Putamen (tissue), 1 donor: ENCODE measurements at places on chromosomes 11 and 22.

DNA sequence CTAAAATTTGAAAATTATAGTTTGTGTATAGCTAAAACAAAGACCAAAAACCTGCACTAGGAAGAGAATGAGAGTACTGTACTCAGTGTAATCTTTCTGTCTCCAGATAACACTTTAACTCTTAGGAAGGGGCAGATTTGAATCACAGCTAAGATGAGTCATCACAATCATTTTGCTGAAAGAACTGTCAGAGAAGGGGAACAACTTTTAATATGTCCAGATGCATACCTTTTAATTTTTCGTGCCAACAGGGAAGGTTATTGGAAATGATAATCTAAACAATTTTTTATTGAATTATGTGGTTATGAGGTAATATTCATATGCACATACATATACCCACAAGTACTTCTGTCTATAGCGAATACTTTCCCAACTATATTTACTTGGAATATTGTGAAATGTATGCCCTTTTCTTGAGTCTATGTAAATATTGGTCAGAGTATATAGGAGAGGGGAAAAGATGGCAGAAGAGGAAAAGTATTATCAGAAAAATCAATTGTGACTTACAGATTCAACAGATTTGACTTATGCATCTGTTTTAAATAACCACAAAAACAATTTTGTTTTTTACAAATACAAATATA lies 51.1 kb upstream of the MUC15 start:
- DNase-seq, result no peak

DNA sequence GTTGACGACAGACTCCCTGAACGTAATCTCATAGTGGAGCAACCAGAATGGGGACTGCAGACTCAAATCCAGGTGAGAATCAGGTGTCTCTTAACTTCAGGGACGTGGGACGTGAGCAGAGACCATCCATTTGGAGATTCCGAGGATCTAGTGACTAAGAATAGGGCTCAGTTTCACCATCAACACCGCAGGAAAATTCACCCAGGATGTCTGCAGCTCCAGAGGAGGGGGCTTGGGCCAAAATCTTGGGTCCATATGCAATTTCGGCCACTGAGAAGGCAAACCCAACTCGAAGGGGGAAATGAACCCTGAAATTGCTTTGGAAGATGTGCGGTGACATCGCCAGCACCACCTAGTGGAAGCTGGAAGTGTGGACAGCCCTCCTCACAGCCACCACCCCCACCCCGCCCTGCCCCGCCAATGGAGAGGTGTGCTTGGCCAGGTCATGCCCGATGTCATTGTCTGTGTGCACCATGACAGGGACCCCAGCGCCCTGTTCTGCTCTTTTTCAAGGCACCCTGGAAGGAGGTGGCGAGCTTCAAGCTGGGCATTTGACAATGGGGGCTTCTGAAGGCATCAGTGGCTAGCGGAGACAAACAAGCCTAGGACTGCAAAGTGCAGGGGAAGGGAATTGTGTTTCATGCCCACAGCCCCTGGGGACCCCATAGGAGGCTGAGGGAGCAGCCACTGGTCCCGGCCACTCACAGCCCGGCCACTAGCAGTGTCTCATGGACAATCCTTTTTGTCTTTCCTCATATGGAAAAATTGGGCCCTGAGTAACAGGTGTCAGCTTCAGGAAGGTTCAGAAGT lies 24.8 kb downstream of the APOL1 start:
- no peak for DNase-seq

- no peak for DNase-seq
These were observed 24.4 kb downstream of the SERGEF start for GRCh38 chr11:17988465-17988864.

DNA sequence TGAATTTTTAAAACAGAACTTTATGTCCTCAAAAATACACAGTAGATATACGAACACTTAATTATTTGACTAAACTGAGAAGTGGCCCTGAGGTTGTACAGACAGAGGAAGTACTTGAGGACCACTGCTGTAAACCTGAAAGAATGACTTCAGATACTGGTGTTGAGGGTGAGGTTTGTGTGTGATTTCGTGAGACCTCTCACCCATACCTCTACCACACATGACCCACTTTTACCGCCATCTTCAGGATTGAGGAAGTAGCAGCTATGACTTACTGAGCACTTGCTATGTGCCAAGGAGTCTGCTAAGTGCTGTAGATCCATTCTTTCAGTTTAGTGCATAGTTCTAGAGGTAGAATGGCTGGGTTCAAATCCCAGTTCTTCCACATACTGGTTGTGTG lies 21.9 kb downstream of the MMP13 start:
- DNase-seq, result no peak

DNA sequence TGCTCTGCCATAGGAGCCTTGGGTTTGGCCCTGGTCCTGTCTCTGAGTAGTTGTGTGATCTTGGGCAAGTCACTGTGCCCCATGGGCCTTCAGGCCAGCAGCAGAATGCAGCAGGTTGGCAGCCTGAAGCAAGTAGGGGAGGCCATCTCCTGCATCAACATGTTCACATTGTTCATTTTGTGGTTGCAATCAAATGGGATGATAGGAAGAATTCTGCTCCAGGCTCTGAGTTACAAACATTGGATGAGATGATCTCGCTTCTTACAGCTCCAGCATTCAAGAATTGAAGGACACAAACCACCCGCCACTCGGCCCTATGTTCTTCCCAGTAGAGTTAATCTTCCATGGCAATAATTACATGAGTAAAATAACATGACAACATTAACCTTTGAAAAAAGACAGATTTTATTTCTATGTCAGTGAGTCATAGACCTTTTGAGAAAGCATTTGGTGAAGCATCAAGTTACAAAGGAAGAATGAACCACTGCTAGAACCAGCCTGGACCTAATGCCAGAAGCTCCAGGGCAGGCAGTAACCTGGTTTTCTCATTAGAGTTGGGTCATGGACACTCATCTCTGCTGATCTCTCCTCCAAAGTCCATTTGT lies 308.3 kb upstream of the NCAM1 start:
- DNase-seq, result no peak

GRCh38 chr11:116035977-116036376 lies 531.8 kb upstream of the CADM1 start:
- DNase-seq, result no peak

- peak; percentile 66 for DNase-seq
These were observed 7.1 kb downstream of the USP18 start for GRCh38 chr22:18156878-18157713.

DNA sequence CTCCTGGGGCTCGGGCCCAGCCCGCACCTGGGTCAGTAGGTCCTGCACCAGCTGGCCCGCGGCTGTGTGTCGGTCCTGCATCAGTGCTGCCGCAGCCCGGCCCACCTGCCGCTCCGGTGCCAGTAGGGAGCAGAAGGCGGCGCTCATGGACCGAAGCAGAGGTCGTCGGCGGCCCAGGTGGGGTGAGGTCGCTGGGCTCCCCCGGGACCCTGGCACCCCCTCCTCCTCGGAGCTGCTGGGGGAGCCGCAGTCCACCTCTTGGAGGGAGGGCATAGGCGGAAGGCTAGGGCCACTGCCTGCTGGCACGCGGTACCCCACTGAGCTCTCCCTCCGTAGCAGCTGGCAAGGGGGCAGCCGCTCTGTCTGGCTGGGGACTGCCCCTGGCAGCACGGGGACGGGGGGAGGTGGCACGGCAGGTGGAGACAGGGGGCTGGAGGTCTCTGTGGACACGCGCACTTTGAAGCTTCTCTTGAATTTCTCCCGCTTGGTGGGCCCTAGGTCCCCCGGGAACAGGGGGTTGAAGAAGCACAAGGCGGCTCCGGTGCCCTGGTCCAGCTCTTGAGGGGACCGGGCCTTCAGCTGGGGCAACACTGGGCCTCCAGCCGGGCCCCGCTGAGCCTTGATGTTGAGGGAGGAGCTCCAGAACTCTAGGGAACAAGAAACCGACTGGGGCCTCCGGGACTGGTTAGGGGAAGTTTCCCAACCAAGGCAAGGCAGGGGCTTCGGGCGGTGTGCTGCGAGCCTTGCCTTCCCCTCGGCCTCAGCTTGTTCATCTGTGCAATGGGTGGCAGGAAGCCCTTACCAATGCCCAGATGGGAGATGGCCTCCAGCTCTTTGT lies 1.4 kb downstream of the RIN1 start:
- DNase-seq, result no peak

DNA sequence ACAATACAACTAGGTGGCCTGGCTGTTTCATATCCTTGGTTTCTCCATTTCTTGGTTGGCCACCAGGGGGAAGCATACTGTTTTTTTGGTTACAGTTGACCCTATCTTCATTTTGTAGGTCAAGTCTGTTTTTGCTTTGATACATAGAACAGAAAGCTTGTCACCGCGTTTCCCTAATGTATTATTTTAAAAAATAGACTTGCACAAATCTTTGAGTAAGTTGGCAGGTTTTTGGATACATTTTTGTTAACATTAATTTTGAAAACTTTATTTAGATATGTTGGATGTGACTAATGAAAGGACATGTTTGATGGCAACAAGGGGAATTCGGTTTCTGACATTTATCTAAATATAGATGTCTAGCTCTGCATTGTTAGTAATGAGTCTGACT lies 3.0 kb downstream of the NCR3LG1 start:
- DNase-seq, result peak; percentile 67

DNA sequence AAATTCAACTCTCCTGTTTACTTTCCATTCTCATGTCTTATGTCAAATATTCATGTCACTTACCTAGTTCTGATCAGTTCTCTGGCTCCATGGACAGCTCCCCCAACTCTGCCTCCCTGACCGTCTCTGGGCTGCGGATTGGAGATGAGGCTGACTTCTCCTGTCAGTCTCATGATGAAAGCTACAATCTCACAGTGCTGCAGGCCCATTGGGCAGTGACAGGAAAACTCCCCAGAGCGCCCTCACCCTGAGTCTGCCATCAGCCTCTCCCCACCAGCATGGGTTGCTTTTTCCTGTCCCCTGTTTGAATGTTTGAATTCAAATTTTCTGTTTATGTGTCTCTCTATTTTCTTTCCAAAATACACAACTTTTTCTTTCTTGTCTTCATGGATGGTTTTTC lies 63.8 kb upstream of the TOP3B start:
- no peak for DNase-seq

- no peak for DNase-seq
These were observed 2.5 kb downstream of the LARGE2 start for GRCh38 chr11:45924927-45925326.

- no peak for DNase-seq
These were observed at the start of gene MS4A3 for GRCh38 chr11:60056349-60056969. Gene MS4A3, plus strand, starts transcription at chr11:60056665. Its CDS starts 4,496 bp downstream, at chr11:60061161.

DNA sequence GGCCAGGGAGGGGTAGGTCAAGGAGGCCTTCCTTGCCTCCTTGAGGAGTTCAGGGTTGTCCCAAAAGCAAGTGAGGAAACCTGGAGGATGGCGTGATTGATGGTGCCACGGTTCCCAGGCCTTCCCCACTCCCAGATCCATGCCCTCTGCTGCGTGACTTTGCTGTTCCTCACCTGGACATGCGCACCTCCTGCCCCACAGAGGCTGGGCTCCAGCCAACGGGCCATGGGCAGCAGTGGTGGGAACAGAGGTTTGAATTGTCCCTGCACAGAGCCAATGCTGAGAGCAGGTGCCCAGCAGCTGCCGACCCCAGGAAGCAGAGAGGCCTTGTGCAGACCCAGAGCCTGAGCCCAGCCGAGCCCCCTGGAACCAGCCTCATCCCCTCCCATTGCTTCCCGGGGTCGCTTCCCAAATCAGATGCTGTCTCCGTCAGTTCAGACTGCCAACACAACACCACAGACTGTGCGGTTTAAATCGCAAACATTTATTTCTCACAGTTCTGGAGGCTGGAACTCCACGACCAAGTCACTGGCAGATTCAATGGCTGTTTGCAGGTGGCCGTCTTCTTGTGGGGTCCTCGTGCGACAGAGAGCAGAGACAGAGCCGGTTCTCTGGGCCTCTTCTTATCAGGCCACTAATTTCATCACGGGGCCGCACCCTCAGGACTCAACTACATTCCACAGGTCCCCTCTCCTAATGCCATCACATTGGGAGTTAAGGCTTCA lies 6.2 kb upstream of the LINC01488 start:
- DNase-seq, result no peak

GRCh38 chr11:63534895-63535461 lies 1.6 kb upstream of the PLAAT4 start:
- no peak for DNase-seq

GRCh38 chr11:47869544-47870393 lies 21.6 kb upstream of the NUP160 start:
- DNase-seq, result no peak

- DNase-seq, result no peak
These were observed 7.6 kb upstream of the MICAL2 start for GRCh38 chr11:12102588-12103410.

GRCh38 chr11:33214187-33214586 lies 43.0 kb upstream of the HIPK3 start:
- DNase-seq, result no peak

- DNase-seq, result no peak
These were observed at the start of gene CTSW for GRCh38 chr11:65879617-65880016. Gene CTSW, plus strand, starts transcription at chr11:65879837. Its CDS starts 18 bp downstream, at chr11:65879855.

- DNase-seq, result no peak
These were observed 721.8 kb downstream of the CNTN5 start for GRCh38 chr11:99742501-99742900.

GRCh38 chr11:129985823-129986222 lies 16.8 kb downstream of the PRDM10 start:
- DNase-seq, result no peak

DNA sequence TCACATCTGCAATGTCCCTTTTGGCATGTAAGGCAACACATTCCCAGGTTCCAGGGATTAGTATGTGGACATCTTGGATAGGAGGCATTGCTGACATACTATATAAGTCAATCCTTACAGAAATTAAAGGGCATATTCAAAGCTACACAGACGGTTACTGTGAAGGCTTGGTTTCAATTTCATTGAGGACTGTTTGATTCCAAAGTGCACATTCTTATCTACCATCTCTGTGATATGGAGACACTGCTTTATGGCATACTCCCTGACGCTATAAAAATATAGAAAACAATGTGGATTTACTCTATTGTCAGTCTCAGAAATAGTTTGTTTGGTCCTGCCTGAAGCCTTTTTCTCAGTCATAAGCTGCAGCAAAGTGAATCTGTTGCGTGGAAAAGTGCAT lies 1486.7 kb downstream of the FAM181B start:
- DNase-seq, result no peak

- no peak for DNase-seq
These were observed 82.9 kb downstream of the EXT2 start for GRCh38 chr11:44178381-44178780.

GRCh38 chr11:83042964-83043711 lies 28.6 kb downstream of the RAB30 start:
- DNase-seq, result no peak
